ENCODE measurements at places on chromosomes 16 and 17.
A peak's percentile ranks its signal among the peaks of the same experiment; 100 is the strongest.

DNA sequence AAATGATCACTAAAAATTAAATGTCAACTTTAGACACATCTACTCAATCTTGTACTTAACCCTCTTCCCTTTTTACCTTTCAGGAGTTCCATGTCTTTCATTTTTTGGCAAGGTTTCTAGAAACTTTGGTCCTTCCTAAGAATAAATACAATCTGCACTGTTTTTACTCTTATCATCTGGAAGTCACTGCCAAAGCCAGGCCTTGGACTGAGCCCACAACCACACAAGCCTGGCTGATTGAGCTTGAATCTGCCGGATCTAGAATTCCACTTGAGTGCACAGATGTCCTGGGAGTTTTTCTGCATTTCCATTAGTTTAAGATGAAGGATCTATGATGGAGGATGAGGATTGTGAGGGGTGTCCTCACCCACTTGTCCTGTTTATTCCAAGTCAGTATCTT lies 126.1 kb downstream of the VPS53 start:
- no peak for DNase-seq

DNA sequence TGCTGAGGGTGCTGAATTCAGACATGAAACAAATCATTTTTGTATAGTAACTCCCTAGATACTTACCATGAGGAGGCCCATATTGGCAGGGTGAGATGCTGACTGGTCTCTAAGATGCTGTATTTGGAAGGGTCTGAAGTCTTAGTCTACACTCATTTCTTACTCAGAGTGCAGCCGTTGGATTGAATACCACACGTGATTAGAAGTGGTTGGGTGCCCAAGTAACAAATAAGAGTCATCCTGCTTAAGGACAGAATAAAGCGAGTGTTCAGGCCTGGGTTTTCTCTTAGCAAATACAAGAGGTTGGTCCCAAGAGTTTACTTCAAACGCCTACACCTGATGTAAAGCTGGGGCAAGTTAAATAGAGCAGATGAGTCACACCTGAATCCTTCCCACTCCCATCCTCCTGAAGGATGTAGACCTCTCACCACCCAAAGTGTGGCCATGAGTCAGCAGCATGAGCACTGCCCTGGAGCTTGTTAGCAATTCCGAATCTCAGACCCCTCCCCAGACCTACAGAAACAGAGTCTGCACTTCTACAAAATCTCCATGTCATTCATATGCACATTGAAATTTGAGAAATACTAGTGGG lies 284.6 kb upstream of the CDH5 start:
- DNase-seq, result no peak

DNA sequence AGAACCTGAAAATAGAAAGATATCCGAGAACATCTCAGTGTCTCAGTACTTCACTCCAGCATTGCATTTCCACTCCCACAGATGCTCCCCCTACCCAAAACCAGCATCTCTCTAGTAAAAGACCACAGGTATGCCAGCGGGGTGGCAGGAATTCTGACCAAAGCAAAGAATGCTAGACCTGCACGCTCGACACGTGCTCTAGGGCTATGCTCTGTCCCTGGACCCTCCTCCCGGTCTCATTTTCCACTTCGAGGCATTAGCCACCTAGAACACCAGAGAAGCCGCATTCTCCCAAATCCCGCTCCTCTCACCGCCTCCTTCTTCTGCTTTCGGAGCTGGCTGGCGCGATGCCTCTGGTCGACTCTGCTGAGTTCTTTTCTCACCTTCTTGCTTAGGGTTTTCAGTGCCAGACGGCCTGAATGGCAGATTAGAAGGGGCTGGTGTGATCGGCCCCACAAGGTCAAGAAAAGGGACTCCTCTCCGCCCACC lies 487 bp downstream of the TSR1 start:
- peak; percentile 25 for DNase-seq

GRCh38 chr16:3035972-3036725 lies 595 bp downstream of the BICDL2 start:
- DNase-seq, result no peak

DNA sequence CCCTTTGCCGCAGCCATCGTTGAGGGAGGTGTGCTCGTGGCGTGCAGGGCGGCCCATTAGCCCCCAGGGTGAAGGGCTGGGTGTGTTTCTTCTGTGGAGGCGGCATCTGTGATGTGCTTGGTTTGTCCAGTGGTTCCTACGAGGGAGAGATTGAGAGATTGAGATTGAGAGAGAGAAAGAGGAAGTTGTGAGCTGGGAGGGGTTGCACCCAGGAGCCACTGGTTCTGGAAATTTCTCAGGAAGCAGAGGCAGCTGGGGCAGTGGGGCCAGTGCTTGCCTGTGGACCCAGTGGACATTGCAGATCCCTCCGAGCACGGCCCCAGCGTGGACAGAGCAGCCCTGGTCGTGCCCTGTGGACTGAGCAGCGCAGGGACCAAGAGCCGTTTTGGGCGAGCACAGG lies 72.0 kb upstream of the ZNF750 start:
- DNase-seq, result no peak

GRCh38 chr16:83900571-83900970 lies 1.7 kb downstream of the MLYCD start:
- no peak for DNase-seq

DNA sequence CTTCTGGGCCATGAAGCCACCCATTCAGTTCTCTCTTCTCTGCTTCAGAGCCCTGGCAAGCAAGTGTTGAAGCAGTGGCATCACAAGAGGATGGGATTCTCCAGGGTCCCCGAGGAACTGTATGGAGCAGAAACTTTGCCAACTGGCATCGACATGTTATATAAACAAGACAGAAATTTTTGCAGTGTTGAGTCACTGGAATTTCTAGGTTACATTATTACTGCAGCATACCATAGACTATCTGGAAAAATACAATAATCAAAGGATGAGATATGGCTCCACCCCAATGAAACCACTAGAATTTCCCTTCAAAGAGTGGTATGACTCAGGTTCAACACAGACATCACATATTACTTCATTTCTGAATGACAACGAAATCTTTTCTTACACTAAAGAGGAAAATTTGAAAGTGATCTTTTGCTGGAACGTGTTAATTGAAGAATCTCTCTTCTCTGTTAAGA lies 343.0 kb upstream of the DYNLRB2 start:
- peak; percentile 67 for DNase-seq

DNA sequence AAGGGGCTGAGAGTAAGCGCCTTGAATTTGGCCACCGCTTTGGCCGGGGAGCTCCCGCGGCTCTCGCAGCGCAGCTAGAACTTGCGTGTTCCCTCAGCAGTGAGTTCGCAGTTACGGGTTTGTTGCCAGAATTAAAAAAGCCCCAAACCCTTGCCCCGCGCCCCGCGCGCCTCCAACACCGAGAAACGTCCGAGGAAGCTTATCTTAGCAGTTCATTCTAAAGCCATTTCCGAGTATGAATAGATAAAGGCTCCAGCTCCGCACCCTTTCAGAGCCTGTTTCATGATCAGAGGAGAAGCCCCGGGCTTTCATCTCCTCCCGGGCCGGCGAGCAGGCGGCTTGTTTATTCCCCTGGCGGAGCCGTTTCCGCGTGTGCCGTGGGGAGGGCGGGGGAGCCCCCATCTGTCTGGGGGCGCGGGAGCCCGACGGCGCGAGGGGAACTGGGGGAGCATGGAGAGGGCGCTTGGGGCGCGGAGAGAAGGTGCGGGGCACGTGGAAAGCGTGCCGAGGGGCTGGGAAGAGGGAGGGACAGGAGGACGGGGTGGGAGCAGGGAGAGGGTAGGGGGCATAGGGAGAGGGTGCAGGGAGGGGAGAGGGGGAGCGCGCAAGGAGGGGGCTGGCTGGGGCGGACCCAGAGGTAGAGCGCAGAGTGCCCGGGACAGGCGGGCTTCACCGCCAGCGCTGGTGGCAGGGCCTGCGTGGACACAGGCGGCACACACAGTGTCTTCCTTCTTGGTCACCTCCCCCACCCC lies 9.9 kb downstream of the TBX4 start:
- DNase-seq, result peak; percentile 52

- no peak for DNase-seq
Measured at GRCh38 chr17:37605813-37606505, 3.3 kb downstream of the SYNRG start.

GRCh38 chr17:15239491-15239890 lies 25.6 kb downstream of the PMP22 start:
- no peak for DNase-seq

GRCh38 chr17:75512926-75513640 lies 2.3 kb downstream of the CASKIN2 start:
- no peak for DNase-seq

Measured in AG20443 (cell line).